SK-N-SH treated with all-trans-retinoic acid at 6 μM for 48 hours (cell line): ENCODE measurements at places on chromosomes 11 and 22.
A peak's percentile ranks its signal among the peaks of the same experiment; 100 is the strongest.

- no peak for ATAC-seq
These were observed 192.5 kb upstream of the SNX19 start for GRCh38 chr11:131108760-131109159.

DNA sequence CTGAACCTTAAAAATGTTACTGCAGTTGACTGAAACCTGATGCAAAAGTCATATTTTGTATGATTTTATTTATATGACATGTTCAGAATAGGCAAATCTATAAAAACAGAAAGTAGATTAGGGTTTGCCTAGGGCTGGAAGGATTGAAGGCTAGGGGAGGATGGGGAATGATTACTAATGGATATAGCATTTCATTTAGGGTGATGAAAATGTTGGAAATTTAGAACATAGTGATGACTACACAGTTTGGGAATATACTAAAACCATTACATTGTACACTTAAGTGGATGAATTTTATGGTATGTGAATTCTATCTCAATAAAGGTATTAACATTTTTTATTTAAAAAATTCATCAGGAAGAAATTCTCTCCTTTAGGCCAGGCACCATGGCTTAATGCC lies 22.9 kb upstream of the PAFAH1B2 start:
- no peak for ATAC-seq

- ATAC-seq: no peak
These were observed 18.0 kb downstream of the EHF start for GRCh38 chr11:34638897-34639296.

- no peak for ATAC-seq
These were observed 59.0 kb downstream of the TMPRSS5 start for GRCh38 chr11:113647108-113647507.

GRCh38 chr11:10498426-10499250 lies 42.3 kb downstream of the RNF141 start:
- ATAC-seq: no peak

DNA sequence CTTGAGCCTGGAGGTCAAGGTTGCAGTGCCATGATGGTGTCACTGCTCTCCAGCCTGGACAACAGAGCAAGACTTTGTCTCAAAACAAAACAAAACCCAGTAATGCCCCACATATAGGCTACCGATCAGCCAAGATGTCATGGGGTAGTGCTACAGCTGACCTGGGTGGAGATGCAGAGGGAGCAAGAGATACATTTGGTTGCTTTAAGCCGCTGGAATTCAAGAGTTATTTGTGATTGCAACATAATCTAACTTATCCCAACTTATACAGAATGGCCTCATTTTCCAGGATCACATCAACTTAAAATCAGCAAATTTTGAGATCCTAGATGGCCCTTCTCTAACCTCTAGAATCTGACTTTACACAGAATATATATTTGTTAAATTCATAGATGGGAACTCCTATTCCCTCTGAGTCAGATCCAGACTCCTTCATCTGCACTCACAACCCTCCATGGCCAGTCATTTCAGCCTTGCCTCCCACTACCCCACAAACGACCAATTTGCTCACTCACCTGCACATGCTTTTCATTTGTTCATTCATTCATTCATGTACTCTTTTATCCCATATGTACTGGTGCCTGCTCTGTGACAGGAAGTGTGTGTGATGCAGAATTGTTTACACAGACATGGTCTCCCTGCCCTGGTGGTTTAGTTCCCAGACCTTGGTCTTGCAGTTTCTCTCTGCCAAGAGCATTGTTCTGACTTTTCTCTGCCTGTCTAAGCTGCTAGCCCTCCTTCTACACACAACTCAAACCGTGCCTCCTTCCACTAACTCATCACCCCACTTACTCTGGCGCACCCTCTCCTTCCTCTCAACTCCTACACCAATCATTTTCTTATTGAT lies 24.1 kb upstream of the APLNR start:
- ATAC-seq: no peak

- ATAC-seq: peak; percentile 84
These were observed 11.7 kb upstream of the GLYATL1 start for GRCh38 chr11:58927393-58928106.

DNA sequence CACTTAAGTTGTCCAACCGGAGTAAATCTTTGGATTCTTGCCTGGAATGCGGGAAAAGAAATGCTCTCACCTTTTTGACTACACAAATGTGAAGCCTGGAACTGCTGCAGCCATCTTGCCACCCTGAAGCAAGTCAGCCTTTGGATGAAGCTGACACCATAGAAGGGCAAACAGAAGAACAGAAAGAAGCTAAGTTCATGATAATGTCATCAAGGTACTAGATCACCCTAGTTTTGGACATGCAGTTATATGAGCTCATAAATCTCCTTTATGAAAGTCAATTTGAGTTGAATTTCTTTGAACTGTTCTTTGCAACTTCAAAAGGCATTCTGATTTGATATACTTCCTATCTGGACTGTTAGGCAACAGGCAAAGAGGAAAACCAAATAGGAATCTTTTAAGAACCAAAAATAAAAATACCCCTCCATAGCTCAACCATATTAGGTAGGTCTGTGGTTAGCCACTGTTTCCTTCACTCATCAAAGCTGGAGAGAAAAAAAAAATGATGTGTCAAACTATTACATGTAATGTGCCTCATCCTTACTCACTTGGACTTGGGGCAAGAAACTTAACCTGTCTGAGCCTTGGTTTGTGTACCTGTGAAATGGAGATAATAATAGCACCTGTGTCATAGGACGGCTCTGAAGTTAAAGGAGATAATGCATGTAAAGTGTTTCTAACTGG lies 91.9 kb downstream of the WT1 start:
- ATAC-seq: no peak

GRCh38 chr11:126660321-126660720 lies 304.8 kb downstream of the ST3GAL4 start:
- no peak for ATAC-seq

DNA sequence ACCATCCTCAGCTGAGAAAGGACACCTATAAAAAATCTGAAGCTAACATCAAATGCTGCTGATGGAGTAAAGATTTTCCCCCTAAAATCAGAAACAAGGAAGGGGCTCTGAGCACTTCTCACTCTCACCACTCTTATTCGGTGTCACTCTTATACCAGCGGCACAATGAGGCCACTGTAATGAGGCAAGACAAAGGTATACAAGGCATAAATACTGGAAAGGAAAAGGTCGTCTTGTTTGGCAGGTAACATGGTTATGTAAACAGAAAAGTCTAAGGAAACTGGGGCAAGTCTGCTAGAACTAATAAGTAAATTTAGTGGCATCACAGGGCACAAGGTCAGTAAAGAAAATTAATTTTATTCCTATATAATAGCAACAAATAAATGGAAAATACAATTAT lies 8.1 kb upstream of the MOB2 start:
- no peak for ATAC-seq

DNA sequence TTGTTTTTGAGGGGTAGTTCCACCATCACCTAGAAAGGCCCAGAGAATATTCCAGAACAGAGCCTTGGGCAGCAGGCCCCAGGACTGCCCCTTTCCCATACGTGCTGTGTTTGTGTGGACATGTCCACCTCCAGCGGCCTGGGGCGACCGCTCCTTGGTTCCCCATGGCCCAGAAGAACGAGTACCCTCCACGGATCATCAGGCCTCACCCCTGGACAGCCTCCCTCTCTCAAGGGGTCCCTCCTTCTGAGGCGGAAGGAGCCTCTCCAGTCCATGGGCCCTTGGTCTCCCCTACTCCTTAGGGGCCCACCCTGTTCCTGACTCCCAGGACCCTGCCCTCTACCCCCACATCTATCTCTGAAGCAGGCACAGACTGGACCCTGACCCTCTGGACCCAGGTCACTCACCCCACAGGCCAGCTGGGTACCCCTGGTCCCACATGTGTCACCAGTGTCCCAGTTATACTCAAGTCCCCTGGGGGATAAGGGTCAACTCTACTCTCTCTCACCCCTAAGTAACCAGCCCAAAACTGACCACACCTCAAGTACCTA lies 32.6 kb downstream of the IGLL5 start:
- ATAC-seq: no peak
